ENCODE measurements at places on chromosomes 16 and 17.

- no peak for DNase-seq
Observed at GRCh38 chr16:65124212-65124548, 2.3 kb upstream of the CDH11 start.

- no peak for DNase-seq
Observed at GRCh38 chr16:3835089-3835602, 45.4 kb downstream of the CREBBP start.

DNA sequence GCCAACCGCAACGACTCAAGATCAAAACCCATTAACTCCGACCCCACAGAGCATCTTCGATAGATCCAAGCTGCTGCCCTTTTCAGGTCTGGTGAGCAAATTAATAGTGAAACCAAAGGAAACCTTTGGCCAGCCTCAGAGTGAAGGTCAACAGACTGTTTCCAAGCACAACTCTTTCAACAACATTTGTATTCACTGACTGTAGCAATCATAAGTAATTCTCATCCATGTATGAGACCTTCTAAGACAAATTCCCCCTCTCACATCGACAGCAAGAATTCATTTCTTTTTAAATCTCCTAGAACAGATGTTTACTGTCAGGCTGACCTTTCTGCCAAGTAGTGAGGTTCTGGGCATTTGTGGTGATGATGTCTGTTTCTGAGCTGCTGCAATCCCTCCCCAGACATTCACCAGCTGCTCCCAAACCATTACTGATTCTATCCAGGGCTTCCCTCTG is 64.2 kb downstream of the SLC39A11 start:
- DNase-seq = no peak

DNA sequence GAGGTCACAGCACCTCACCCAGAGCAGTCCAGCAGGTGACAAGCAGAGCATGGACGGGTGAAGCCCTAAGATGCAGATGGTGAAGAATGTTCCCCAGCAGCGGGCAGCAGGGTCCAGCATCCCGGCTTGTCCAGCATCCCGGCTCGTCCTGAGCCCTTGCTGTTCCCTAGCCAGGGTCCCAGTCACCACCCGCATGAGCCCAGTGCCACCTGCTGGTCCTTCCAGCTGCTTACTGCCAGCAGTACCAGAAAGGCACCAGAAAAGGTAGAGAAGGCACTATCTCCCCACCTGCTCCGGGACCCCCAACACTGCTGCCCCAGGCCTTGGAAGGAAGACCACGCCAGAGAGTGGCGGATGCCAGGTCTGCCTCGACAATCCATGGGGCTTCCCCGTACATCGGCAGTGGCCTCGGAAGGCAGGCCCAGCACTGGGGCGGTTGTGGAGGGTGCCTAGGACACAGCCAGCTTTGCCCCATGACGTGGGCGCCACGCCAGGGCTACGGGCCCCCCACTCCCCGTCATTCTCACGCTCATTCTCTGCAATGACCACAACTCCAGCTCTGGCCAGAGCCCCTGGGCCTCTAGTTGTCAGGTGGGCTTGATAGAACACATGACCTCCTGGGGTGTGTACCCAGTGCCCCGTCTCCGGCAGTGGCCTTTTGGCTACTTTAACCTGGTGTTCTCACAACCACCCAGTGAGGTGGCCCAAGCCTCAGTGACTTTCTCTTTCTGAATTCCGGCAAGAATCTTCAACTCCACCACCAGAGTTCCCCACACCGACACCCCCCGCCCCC is 1.4 kb downstream of the CENPX start:
- DNase-seq = peak; percentile 59

GRCh38 chr17:74569020-74570003 is 2.0 kb upstream of the CD300H start:
- DNase-seq = peak; percentile 94

DNA sequence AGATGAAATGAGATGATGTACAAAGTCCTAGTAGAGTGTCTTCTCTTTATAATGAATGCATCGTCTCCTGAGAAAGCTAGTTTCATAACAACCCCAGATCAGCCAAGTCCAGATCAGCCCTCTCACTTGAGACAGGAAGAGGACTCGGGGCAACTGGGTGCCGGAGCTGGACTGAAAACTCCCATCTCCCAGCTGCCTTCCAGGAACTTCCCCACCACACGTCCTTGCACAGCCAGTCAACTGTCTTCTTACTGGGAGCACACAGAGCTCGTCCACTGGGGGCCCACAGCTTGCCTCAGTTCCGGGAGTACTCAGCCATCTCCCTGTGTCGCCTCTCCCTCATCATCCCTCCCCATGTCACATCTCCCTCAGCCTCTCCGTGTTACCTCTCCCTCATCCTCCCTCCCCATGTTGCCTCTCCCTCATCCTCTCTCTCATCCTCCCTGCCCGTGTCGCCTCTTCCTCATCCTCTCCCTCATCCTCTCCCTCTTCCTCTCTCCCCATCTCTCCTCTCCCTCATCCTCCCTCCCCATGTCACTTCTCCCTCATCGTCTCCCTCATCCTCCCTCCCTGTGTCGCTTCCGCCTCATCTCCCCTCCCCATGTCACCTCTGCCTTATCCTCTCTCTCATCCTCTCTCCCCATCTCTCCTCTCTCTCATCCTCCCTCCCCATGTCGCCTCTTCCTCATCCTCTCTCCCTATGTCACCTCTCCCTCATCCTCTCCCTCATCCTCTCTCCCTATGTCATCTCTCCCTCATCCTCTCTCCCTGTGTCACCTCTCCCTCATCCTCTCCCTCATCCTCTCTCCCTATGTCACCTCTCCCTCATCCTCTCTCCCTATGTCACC is 22.4 kb upstream of the KCNH6 start:
- no peak for DNase-seq

GRCh38 chr17:57186226-57187019 is 69.9 kb upstream of the MSI2 start:
- no peak for DNase-seq

GRCh38 chr17:45050481-45051059 is 862 bp downstream of the DCAKD start:
- no peak for DNase-seq

GRCh38 chr17:56845934-56846333 is 12.0 kb downstream of the DGKE start:
- no peak for DNase-seq

- DNase-seq = no peak
Observed at GRCh38 chr16:65279576-65279975, 157.7 kb upstream of the CDH11 start.

DNA sequence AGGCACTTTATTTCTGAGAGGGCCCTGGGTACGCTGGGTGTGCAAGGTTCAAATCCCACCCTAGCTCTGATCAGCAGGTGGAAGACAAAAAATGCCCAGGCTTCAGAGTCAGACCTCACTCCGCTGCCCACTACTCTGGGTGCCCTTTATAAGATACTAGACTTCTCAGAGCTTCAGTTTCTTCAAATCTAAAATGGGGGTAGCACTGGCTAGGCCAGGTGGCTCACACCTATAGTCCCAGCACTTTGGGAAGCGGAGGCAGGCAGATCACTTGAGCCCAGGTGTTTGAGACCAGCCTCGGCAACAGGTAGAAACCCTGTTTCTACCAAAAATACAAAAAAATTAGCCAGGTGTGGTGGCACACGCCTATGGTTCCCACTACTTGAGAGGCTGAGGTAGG is 1.7 kb downstream of the USB1 start:
- no peak for DNase-seq

GRCh38 chr17:19309701-19310100 is 52.8 kb downstream of the B9D1 start:
- DNase-seq = no peak

GRCh38 chr17:31392856-31393748 is 1.6 kb downstream of the RAB11FIP4 start:
- no peak for DNase-seq

GRCh38 chr17:17928398-17929287 is 43.6 kb downstream of the TOM1L2 start:
- no peak for DNase-seq

DNA sequence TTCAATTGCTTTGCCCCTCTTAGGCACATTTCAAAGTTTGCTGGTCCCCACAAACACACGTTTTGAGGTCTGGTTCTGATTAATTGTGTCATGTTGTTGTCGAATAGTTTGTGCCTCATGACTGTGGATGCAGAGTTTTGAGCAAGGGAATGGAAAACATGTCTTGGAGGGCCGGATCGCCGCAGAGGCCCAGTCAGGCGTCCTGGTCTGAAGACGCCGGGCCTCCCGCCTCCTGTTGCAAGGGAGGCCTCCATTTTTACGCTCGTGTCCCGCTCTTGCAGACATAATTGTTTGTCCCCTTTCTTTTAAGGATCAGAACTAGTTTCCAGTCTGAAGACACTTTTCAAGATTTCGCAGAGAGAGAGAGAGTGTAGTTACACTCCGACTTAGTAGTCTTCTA is 3.2 kb downstream of the NTN1 start:
- DNase-seq = no peak

GRCh38 chr16:58284469-58284868 is 10.4 kb downstream of the PRSS54 start:
- DNase-seq = no peak

DNA sequence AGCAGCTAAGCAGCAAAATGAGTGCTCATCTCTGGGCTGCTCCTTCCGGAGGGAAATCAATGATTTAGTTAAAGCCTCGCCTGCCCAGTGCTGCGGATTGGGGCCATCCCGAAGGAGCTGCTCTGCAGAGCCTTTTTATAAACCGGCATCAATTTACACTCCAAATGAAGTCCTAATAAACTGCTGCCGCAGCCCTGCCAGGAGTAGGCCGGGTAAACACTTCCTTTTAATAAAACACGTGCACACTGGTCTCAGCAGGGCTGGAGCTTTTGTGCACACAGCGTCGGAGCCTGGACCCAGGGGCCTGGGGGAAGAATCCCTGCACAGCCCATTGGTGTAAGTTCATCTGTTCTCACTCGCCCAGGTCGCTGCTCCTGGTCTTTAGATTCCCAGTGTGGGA is 79.6 kb upstream of the HS3ST2 start:
- DNase-seq = no peak

- no peak for DNase-seq
Observed at GRCh38 chr16:28212532-28212873, 738 bp upstream of the XPO6 start.

- no peak for DNase-seq
Observed at GRCh38 chr17:18102640-18103039, 5.9 kb upstream of the MYO15A start.

DNA sequence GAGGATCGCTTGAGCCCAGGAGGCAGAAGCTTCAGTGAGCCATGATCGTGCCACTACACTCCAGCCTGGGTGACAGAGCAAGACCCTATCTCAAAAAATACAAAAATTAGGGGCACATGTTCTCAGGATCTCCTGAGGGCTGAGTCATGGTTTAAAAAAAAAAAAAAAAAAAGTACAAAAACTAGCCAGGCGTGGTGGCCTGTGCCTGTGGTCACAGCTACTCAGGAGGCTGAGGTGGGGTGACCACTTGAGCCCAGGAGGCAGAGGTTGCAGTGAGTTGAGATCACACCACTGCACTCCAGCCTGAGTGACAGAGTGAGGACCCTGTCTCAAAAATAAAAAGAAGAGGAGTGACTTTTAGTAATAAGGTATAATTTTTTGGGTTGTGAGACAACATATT is 16.9 kb downstream of the BLMH start:
- DNase-seq = no peak

DNA sequence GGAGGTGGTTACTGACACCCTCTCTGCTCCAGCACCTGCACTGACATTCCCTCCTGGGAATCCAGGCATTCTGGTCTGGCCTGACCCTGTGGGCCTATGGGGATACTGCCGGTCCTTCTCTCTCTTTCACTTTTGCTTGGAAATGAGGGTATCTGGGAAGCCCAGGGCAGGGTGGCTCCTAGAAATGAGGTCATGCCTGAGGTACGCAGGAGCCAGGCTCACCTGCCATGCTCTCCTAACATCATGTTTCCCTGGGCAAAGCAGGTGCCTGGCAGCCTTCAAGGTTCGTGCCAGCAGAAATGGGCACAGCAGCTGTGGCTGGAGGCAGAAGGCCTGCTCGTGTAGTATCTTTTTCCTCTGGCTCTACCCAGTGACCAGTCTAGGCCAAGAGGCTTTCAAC is 3.3 kb downstream of the ITGA3 start:
- no peak for DNase-seq

DNA sequence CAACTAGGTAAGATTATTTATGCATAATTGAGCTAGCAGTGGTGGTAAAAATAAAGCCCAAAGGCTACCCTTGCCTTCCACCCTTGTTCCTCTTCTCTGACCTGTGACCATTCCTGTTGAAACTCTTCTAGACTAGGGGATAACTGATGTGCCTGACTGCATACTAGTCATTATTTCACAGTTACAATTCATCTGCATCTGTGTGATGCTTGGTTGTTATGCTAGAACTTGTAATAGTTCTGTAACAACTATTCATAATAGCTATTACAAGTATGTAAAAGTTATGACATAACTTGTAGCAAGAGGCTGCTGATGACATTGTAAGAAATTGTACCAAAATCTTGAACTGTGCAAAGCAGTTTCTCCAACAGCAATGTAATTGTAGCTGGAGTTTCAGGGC is 2.4 kb upstream of the VAC14 start:
- DNase-seq = no peak

DNA sequence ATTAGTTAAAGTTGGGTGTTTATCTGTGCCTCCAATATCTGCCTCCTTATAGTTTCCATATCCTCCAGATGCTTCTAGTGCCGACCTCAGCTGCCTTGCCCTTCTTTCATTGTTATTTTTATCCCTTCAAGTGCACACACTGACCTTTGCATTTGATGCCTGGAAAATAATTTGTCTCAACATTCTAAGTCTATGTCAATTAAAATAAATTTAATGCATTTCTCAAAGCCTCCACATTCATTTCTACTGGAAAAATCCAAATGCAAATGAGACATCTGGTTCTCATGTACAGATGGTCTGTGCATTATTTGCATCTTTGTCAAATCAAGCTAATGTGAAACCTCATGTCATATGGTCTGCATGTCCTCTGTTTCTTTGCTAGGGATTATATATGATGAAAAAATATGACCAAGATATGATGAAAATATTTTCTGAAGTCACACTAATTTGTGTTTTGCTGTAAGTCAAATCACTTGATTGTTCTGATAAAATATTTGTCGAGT is 61.4 kb downstream of the TMEM100 start:
- no peak for DNase-seq

- DNase-seq = no peak
Observed at GRCh38 chr16:11915114-11915643, 577 bp downstream of the GSPT1 start.

GRCh38 chr17:14089179-14089578 is 19.9 kb downstream of the COX10 start:
- no peak for DNase-seq

GRCh38 chr17:61414141-61414935 is 14.7 kb downstream of the TBX2 start:
- no peak for DNase-seq

DNA sequence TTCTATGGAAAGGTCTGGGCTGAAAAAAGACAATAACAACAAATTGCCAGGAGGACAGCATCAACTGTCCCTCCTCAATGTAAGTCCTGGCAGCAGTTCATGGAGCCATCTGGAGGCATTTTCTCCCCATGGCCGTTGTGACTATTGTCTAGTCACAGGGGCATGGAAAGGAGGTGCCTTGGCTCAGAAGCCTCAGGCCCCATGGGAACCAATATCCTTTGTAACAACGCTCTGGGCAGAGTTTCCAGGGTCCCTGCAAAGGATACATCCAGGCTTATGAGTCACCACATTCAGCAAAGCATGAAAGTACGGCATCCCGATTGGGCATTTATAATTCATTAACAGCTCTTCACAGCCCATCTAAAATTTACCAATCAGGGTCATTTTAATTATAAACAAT is 85.2 kb downstream of the GLG1 start:
- peak; percentile 63 for DNase-seq

GRCh38 chr16:88194397-88195268 is 188.1 kb upstream of the ZNF469 start:
- no peak for DNase-seq

All from brain microvascular endothelial cell (primary cell).